ENCODE measurements at places on chromosomes 7 and 10. TPM values are rescaled to one million over a fixed set of nuclear protein-coding genes. Genes with fewer than 3 reads are reported as not detected.

The GPRIN2 gene
- total RNA-seq: 0.58 TPM

The DPCD gene
- total RNA-seq: 32.0 TPM

The TSPAN13 gene
- 22.5 TPM for total RNA-seq

The C10orf67 gene
- 0.11 TPM for total RNA-seq

The ZNF107 gene
- total RNA-seq: 4.5 TPM

The ANKRD2 gene
- 1.6 TPM for total RNA-seq

Data from foreskin keratinocyte (primary cell).